ENCODE measurements at places on chromosomes 7 and 10.

DNA sequence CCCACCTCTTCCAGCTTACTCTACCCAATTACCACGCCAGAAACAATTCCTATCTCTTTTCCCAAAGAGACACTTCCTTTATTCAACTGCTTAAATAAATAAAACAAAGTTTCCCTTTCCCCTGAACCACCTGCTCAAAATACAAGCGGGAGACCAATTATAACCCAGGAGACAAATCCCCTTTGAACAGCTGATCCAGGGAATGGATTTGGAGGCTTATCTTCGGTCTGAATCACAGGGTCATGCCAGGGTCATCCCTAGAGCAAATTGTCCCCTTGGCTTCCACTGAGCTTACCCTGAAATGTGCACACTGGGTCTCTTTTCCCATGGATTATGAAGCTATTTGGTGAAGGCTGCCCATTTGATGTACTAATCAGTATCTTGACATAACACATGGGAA lies 99.9 kb upstream of the JAZF1 start:
- DNase-seq, result no peak

DNA sequence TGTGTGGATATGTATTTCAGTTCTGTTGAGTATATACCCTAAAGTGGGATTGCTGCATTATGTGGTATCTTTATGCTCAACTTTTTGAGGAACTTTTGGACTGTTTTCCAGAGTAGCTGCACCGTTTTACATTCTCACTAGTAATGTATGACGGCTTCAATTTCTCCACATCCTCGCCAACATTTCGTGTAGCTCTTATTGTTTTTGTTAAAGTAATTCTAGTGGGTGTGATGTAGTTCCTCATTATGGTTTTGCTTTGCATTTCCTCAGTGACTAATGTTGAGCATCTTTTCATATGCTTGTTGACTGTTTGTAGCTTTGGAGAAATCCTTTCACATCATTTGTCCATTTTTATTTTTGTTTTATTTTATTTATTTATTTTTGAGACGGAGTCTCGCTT lies 4.5 kb downstream of the STMP1 start:
- DNase-seq, result no peak

DNA sequence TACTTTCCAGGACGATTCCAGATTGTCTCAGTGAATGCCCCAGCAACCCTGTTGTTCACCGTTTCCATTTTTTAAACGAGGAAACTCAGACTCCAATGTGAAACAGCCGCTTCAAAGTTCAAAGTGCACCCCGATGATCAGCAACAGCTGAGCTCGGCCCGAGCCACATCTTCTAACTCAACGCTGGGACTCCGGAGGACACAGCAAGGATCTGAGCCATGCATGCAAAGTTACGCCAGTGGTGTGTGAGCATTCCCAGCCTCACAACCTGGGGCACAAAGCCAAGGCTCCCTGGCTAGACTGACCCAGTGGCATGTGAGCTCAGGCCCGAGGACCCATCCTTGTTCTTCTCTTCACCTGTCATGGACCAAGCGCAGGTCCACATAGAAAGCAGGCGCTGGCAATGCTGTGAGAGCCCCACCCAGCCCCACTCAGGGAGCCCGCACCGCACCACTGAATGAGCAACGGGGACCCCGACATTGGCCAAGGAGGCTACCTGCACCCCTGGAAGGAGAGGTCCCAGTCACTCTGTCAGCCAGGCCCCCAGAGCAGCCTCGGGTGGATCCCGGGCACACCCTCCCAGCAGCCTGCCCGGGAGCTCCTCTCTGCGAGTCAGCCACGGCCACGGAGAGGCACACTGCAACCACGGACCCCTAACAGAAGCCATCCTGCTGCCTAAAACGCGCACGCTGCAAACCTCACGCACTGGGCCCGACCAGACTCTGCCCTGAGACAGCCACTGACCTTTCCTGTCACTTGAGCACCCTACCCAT lies 82.9 kb downstream of the MAD1L1 start:
- DNase-seq, result no peak

DNA sequence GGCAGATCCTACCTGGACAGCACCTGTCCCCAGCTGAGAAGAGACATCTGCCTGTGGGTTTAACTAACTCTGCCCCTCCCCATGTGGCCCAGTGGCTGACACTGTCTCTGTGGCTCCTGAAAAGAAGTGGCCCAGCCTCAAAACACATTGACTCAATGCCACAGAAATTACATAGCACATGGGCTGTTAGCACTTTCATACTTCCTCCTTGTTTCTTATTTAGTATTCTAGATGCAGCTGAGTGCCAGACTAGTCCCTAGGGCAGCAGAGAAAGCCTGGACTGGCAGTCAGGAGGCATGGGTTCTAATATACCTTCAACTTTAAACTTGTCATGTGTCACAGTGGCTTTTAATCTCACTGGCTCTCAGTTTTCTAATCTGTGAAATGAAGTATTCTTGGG lies 171.0 kb downstream of the TRIL start:
- peak; percentile 20 for DNase-seq

DNA sequence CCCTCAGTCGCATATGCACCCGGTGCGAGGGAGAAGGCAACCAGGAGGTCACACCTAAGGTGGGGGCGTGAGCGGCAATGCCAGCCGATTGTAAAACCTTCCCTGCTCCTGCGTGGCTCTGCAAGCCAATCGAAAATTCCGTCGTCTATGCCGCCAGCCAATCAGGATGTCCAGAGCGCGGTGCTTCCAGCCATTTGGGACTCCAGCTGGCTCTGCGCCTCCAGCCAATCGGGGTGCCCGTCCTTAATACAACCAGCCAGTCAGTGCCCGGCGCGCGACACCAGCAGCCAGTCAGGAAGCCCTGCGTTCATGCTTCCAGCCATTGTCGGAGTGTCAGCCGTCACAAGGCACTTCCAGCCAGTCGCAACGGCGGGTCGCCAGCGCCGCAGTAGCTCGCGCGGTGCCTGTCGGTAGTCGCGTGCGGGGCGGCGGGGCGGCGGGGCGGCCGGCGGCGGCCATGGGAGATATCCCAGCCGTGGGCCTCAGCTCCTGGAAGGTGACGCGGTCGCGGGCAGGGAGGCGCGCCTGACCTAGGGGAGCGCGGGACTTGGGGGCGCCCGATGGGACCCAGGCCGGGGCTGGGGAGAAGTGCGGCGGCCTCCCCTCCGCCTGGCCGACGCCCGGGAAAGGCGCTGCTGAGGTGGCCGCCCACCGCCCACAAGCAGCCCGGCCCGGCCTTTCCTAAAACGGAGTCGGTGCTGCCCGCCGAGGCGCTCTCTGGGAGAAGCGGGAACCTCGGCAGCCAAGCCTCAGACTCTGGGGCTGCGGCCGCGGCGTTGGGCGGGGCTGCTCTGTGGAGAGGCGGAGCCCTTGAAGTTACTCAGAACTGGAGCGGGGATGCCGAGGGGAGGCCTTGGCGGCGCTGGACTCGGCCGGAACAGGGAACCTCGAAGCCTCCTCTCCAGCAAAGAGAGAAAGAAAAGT lies at the start of gene AKR1E2:
AKR1E2 (plus strand) TSS at position 340 of the 924 bp plus-strand sequence; CDS start at position 458, 118 bp downstream.
- DNase-seq, result no peak

- DNase-seq, result peak; percentile 55
Measured at GRCh38 chr10:24449321-24449740, 240.4 kb downstream of the KIAA1217 start.

DNA sequence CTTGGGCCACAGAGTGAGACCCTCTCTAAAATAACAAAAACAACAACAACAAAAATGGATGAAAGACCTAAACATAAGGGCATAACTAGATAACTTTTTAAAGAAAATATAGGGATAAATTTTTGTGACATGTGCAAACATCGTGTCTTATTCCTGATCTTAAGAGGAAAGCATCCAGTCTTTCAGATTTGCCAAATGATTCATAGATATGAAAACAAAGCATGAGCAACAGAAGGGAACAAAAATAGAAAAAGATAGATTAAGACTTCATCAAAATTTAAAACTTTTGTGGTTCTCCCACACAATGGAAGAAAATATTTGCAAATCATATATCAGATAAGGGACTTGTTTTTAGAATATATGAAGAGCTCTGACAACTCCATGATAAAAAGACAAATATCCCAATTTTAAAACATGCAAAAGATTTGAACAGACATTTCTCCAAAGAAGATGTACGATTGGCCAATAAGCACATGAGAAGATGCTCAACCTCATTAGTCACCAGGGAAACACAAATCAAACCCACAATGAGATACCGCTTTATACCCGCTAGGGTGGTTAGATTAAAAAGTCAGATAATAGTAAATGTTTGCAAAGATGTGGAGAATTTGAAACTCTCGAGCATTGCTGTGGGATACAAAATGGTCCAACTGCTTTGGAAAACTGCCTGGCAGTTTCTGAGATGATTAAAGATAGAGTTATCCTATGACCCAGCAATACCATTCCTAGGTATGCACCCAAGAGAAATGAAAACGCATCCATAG lies 20.3 kb downstream of the PPIF start:
- DNase-seq, result no peak

- no peak for DNase-seq
Measured at GRCh38 chr7:133983685-133984419, 143.3 kb upstream of the LRGUK start.
